A172 (cell line): ENCODE measurements at places on chromosomes 6 and 20. TPM values are rescaled to one million over a fixed set of nuclear protein-coding genes. Genes with fewer than 3 reads are reported as not detected.

GRCh38 chr20:346640-347316 lies at the start of gene NRSN2:
Gene NRSN2 (plus strand): TSS chr20:347111. CDS start chr20:349644, 2,533 bp downstream.
- DNase-seq: peak; percentile 78

DNA sequence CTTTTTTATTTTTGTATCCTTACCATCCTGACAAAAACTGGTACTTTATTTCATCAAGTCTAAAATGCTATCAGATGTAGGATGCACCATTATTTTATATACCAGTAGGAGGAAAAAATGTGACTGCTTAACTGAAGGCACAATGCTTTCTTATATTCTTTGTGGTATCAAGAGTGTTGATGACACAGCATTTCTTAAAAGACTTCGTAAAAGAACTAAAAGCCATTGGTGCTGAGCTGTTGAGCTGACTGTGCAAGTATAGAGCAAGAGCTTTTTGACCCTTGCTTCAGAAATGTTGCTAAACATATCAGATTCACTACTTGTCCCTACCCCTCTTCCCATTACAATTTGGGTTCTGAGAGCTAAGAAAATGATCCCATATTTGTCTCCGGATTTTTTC lies 17.5 kb downstream of the SF3B5 start:
- no peak for DNase-seq

GRCh38 chr20:7420345-7420744 lies 519.9 kb downstream of the HAO1 start:
- DNase-seq: no peak

Gene RAET1L
- total RNA-seq: 0.69 TPM in 1 of 2 replicates, not detected in the other

- no peak for DNase-seq
Observed at GRCh38 chr6:116405138-116405537, 34.4 kb downstream of the DSE start.

Gene PNPLA1
- not detected in 2 replicates for total RNA-seq

Gene FAM184A
- total RNA-seq: 3.1 and 4.6 TPM in 2 replicates

GRCh38 chr20:23260181-23260840 lies 90.3 kb upstream of the NXT1 start:
- DNase-seq: no peak

DNA sequence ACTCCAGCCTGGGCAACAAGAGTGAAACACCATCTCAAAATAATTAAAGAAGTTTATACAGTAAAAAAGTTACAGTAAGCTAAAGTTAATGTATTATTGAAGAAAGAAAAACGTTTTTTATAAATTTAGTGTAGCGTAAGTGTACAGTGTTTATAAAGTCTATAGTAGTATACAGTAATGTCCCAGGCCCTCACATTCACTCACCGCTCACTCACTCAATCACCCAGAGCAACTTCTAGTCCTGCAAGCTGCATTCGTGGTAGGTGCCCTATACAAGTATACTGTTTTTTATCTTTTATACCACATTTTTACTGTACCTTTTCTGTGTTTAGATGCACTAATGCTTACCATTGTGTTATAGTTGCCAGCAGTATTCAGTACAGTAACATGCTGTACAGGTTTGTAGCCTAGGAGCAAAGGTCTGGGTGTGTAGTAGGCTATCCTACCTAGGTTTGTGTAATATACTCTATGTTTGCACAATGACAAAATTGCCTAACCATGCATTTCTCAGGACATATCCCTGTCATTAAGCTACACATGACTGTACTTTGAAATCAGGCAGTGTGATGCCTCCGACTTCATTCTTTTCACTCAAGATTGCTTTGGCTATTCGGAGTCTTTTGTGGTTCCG lies 16.7 kb downstream of the MGME1 start:
- no peak for DNase-seq

DNA sequence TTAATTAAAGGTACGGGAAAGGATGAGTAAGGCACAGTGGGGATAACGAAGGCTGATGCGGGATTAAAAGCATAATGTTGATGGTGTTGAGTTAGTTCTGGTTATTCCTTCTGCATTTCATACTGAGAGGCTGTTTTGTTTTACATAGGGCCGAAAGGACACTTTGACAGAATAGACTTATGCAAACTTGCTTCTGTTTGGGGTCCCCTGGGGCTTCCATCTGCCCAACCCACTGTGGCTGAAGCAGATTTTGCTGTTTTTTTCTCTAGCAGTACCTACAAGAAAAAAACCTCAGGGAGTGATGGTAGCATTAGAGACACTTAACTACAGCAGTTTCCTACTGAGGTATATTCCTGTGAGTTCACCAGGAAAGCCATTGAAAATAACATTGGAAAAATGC lies 136.1 kb upstream of the SUPT3H start:
- no peak for DNase-seq

- DNase-seq: no peak
Observed at GRCh38 chr20:5691918-5692618, 58.1 kb upstream of the SHLD1 start.

Gene RRAGD
- 33.5 and 38.3 TPM in 2 replicates for total RNA-seq

GRCh38 chr6:150345781-150346180 lies 23.0 kb upstream of the IYD start:
- peak; percentile 51 for DNase-seq

DNA sequence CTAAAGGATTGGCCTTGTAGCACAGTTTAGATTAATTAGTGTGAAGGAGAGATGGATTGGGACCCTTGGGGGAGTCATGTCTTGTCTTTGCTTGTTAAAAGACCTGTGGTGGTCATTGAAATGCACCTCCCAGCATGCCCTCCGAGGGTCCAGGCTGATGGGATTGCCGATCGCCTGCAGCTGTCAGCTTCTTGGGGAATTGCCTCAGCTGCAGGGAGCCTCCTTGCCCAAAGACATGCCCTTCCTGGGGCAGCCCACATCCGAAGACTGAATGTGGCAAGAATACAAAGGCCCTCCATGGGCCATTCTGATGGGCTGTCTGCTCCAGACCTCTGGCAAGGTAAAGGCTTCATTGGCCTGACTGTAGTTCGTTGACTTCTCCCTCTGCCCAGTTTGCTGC lies 150.7 kb downstream of the FARS2 start:
- DNase-seq: no peak

GRCh38 chr6:139482287-139482686 lies 107.8 kb upstream of the CITED2 start:
- no peak for DNase-seq

DNA sequence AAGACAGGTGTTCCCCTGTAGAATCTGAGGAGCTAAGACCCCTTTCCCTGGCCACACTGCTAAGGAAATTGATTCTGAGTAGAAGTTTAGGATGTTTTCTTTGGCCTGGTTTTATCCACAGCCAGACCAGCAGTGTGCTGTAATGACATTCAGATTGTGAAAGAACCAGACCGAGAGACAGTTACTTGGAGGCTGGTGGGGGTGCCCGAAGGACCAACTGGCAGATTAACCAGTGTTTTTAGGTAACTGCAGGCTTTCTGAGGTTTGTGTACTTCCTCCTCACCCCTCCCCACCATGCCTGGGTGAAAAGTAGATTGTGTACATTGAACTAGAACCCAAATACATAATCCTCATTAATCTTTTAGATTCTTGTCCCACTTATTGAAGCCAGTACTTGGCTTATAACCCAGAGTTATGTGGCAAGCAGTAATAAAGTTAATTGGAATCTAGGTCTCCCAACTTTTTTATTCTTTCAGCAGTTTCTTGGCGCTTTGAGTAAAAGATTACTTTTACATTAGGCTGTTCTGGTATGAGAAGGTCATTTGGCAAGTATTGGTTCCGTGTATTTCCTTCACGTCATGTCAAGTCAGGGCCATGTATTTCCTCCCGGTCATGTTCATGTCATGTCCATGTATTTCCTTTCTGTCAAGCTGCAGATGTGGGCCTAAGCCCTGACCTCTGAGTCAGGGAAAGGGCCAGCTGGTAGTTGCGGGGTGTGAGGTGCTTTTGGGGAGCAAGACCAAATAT lies 93.7 kb downstream of the TCP11 start:
- no peak for DNase-seq

DNA sequence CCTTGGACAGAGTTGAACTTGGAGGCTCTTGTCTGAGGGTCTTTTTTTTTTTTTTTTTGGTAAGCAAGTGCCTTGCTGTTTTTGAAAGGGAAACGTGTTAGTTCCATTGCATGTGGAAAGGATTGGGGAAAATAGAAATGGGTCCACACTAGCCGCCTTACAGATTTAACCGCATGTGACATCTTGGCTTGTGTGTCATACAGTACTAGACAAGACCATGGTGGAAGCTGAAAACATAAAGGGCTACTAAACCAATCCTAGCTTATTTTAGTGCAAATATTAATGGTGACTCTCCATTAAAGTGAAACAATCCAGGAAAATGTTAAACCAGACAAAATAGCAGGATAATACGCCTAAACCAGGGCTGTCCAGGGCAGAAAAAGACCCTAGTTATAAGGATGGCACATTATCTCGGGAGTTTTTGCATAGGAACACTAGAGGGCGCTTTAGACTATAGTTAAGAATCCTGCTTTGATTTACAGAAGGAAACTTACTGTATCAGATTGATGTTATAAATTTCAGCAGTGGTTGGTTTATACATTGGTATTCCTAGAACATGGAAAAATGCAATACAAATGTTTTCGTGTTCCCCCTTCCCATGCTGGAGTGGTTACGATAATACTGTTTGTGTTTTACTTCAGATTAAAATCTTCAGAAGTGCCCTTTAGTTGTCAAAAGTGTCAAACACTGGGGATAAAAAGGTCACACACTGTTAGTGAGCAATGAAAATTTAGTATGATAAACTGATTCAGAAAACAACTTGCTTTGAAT lies 59.8 kb upstream of the DEK start:
- DNase-seq: peak; percentile 48

GRCh38 chr20:16265334-16265733 lies 307.9 kb downstream of the KIF16B start:
- DNase-seq: no peak

Gene WFDC5
- not detected in 2 replicates for total RNA-seq

Gene MOXD1
- 18.5 and 27.5 TPM in 2 replicates for total RNA-seq

- DNase-seq: no peak
Observed at GRCh38 chr6:81073318-81073717, 679.2 kb downstream of the TENT5A start.

GRCh38 chr20:38267901-38268514 lies 7.5 kb upstream of the KIAA1755 start:
- no peak for DNase-seq

Gene SIGLEC1
- total RNA-seq: 0.07 TPM in 1 of 2 replicates, not detected in the other
